ENCODE measurements at places on chromosomes 5 and 9.

DNA sequence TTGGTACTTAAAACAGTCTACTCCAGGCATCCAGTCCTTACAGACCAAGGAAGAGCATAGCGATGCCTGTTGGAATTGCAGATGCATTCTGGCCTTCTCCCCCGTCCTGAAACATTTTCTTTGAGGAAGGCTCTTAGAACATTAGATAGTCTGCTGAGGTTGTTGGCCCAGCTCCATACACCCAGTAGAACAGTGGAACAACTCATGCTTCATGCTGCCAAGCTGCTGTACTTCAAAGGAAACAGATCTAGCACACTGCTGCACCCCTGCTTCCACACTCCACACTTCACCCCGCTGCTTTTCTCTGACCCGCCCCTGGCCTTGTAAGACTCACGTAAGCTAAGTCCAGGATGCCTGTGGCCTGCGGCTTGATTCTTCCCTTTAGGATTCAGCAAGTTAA is 33.4 kb upstream of the NCS1 start:
- no peak for DNase-seq

- no peak for DNase-seq
These were observed 9.2 kb downstream of the INSYN2B start for GRCh38 chr5:169970911-169971765.

DNA sequence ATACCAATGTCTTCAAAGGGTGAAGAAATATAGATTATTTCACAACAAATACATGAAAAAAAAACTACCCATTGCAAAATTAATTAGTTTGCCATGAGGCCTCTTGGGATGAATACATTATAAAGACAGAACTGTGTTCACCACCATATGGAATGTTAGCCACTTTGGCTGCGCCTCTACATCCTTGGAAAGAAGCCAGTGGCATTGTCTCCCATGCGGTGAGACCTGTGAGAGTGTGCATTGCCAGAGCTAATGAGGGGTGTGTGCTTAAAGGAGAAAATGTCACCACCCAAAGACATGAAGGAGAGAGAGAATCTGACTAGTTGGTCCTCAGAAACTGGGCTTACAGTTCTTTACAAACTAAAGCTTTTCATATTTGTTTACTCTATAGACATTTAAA is 110.6 kb downstream of the PLPPR1 start:
- no peak for DNase-seq

DNA sequence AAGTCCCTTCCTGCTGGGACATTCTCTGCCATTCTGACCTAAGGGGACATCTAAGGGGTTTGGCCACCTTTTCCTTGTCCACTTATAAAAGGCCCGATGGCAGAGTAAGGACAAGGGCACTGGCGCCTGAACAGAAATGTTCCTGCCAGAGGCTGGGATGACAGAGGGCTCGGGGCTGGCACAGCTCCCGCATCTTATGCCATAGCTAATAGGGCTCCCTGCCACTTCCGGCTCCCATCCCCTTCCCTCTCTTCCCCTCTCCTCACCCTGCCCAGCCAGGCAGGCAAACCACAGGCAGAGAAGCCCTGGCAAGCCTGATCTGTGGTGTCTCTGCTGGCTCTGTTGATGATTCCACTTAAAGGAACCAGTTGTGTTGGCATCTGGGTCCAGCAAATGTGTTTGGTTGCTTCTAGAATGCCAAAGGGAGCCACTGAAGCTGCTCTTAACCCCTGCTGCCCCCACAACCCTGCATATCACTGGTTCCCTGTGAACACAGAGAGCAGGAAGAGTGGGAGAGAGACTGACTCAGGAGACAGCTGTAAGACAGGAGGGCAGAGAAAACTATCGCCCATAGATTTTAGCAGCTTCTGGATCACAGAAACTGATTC is 18.4 kb upstream of the ADRA1B start:
- no peak for DNase-seq

All from cortex of kidney (tissue), 1 donor.